Amniotic epithelial cell (primary cell): ENCODE measurements at places on chromosomes 3 and 15.
A peak's percentile ranks its signal among the peaks of the same experiment; 100 is the strongest.

- peak; percentile 13 for DNase-seq
Measured at GRCh38 chr3:175247629-175248028, 388.5 kb downstream of the NAALADL2 start.

DNA sequence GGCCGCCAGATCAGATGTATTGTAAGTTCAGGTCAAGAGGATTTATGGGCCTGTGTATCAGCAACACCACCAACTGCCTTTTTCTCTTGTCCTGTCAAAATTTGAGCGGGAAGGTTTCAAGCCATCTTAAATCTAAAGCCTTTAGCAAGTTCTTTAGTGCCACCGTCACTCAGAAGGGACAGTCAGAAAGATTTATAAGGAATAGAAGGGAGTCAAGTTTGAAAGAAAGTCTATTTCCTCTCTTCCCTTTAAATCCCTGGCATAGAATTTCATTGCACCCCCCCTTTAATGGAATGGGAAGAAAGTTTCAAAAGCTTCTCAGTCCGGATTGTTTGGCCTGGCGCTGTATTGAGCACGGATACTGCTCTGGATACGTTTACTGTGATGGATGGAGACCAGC, 359.4 kb downstream of the FEZF2 start:
- DNase-seq: no peak

GRCh38 chr3:65398953-65399352, 639.8 kb downstream of the MAGI1 start:
- peak; percentile 61 for DNase-seq

- DNase-seq: no peak
Measured at GRCh38 chr3:9351709-9352126, 11.1 kb upstream of the THUMPD3 start.

- no peak for DNase-seq
Measured at GRCh38 chr3:71616571-71617021, 33.1 kb upstream of the FOXP1 start.
